Stimulated activated CD4-positive, alpha-beta T cell treated with anti-CD3 and anti-CD28 coated beads, Interleukin-4, amount 100 ng/mL, for 48 hours (primary cell): ENCODE measurements at places on chromosomes 3 and 15.

- no peak for DNase-seq
Observed at GRCh38 chr15:39392469-39393047, 188.3 kb upstream of the THBS1 start.

GRCh38 chr3:52253314-52254304 lies 8.1 kb downstream of the PPM1M start:
- peak; percentile 64 for DNase-seq

- no peak for DNase-seq
Observed at GRCh38 chr3:73465926-73466325, 158.8 kb downstream of the PDZRN3 start.

DNA sequence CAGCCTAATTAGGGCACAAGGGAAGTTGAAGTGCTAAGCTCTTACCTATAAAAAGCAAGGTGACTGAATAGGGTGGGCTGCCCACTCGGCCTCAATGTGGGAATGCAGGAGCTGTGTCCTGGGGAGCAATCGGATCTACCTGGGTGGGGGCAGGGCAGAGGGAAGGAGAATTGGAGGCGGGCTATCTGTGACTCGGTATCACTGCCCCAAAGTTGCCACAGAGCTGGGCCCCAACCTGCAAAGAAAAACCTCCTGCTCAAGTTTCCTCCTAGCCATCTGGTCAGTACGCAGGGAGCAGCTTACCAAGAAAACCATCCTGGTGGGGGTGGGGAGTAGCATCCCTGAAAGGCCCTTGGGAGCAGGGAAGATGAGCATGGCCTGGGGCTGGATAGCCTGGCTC lies 10.7 kb downstream of the CIB2 start:
- no peak for DNase-seq

DNA sequence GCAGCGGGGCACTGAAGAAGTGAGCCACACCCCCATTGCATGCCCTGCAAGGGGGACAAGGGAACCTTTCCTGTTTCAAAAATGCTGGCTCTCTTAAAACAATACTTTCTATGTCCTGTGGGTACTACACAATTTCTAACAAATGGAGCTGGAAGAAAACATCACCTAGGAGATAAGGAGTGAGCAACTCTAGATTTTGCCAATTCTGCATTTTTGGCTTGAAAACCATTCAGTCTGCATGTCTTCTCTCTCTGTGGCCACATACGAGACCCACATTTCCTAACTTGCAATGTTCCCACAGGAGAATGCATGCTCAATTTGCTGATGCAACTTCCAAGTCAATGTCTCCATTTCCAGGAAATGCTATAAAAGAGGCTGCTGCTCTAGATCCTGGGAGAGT lies 662.0 kb downstream of the SQOR start:
- DNase-seq = no peak
